ENCODE measurements at places on chromosomes 2 and 18.
A peak's percentile ranks its signal among the peaks of the same experiment; 100 is the strongest.

- DNase-seq = peak; percentile 49
These were observed 2.6 kb downstream of the TET3 start for GRCh38 chr2:73987109-73987947.

GRCh38 chr2:16763493-16763899 is 97.9 kb upstream of the CYRIA start:
- DNase-seq = no peak

- no peak for DNase-seq
These were observed 81.3 kb downstream of the KCNF1 start for GRCh38 chr2:10993001-10993481.

- no peak for DNase-seq
These were observed 91.8 kb upstream of the ST6GAL2 start for GRCh38 chr2:106977717-106978116.

GRCh38 chr2:231308631-231309428 is 86.7 kb upstream of the B3GNT7 start:
- DNase-seq = no peak

Measured in stimulated activated naive CD8-positive, alpha-beta T cell treated with anti-CD3 and anti-CD28 coated beads, Interleukin-15, Interleukin-2, amounts not matched to agents 100 U/mL and 50 U/mL, for 24 hours (primary cell).